ENCODE measurements at places on chromosomes 3 and 15. TPM values are rescaled to one million over a fixed set of nuclear protein-coding genes. Genes with fewer than 3 reads are reported as not detected.

MASP1 gene
- 59.7 TPM for total RNA-seq

C2CD4A gene
- 0.05 TPM for total RNA-seq

FAM240A gene
- not detected for total RNA-seq

CFAP91 gene
- 0.57 TPM for total RNA-seq

STAB1 gene
- 52.2 TPM for total RNA-seq

GOLGA8B gene
- total RNA-seq: 36.9 TPM

AMOTL2 gene
- 64.6 TPM for total RNA-seq

SCAANT1 gene
- not detected for total RNA-seq

TM4SF4 gene
- not detected for total RNA-seq

CSTA gene
- 2.0 TPM for total RNA-seq

GUCA1C gene
- total RNA-seq: 0.81 TPM

PARP15 gene
- 0.67 TPM for total RNA-seq

AHSG gene
- not detected for total RNA-seq

HYPK gene
- 11.7 TPM for total RNA-seq

SCN5A gene
- total RNA-seq: 166 TPM

GP5 gene
- 0.22 TPM for total RNA-seq

RBP2 gene
- total RNA-seq: not detected

Measured in cardiac septum (tissue), 1 donor.